Testis (tissue), 5 donors: ENCODE measurements at places on chromosomes 16 and 17.

GRCh38 chr17:29734640-29735039 is 111.9 kb upstream of the CORO6 start:
- no peak for DNase-seq

DNA sequence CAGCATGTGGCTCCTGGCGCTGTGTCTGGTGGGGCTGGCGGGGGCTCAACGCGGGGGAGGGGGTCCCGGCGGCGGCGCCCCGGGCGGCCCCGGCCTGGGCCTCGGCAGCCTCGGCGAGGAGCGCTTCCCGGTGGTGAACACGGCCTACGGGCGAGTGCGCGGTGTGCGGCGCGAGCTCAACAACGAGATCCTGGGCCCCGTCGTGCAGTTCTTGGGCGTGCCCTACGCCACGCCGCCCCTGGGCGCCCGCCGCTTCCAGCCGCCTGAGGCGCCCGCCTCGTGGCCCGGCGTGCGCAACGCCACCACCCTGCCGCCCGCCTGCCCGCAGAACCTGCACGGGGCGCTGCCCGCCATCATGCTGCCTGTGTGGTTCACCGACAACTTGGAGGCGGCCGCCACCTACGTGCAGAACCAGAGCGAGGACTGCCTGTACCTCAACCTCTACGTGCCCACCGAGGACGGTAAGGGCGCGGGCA is 645 bp downstream of the NLGN2 start:
- DNase-seq: no peak

GRCh38 chr17:73632513-73632912 is 11.7 kb downstream of the SDK2 start:
- DNase-seq: no peak

DNA sequence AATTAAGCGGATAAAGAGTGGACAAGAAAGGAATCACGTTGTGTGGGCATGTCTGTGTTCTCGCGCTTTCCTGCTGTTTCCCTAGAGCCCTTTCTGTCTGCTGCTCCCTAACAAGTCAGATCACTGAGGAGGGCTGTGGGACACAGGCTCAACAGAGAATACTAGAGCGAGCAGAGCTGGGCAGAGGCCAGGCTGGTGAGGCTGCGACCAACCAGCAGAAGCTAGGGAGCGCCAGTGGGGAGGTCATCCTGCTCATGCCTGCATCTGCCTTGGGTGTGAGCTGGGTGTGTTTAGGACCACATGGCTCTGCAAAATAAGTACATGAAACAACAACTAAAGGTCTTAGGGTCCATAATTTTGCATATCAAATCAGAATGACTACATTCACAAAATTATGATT is 11.5 kb upstream of the FOXJ1 start:
- DNase-seq: no peak

DNA sequence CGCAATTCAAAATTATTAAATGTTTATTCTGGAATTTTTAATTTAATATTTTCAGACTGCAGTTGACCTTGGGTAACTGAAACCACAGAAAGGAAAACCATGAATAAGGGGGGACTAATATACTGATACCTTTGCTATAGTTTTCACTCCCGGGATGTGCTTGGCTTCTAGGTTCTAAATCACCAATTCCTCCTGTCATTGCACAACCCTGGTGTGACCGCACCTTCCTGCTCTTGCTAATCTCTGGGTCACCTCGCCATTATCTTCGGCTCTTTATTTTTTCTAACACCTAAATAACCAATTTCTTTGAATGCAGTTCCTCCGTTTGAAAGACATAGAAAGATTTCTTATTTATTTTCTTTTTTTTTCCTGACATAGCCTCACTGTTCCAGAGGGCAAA is 634.5 kb upstream of the GOT2 start:
- no peak for DNase-seq
